Fibroblast of skin of right quadriceps (primary cell): ENCODE measurements at places on chromosomes 4 and X.

DNA sequence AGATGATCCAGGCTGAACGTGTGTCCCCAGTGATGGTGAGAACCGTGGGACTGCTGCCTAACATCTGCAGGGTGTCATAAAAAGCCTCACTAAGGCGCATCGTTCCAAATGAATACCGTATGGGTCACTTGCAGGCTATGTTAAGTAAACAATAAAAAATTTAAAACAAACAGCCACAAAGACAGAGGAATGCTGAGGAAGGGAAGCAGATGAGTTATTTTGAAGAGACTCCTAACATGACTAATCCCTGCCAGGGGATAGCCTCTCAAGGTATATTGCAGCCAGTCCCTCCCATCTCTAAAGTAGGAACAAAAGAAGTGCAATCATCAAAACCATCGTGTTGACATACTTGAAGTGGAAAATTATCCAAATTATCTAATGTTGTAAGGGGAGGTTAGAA lies 83.8 kb downstream of the UNC5C start:
- DNase-seq = no peak

DNA sequence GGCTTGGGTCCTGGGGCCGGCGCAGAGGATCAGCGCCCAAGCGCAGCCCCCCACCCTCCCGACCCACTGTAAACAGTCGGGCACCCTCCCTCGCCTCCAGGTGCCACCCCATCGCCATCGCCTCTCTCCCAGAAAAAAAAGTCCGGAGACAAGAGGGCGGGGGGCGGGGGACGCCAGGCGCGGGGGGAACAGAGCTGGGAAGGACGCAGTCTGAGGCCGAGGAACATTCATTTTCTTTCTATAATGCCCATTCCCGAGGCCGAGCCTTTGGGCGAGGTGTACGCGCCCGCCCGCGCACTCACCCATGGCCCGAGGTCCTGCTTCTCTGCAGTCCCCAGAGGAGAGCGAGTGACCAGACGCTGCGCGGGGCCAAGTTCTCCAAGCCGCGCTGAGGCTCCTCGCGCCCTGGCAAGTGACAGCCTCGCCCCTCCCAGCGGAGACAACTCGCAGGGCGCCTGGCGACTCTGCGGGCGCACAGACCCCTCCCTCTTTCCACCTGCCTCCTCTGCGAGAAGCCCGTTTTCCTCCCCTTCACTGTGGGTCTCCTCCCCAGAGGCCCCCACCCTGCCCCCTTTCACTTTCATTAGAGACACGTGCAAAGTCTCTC lies 63.5 kb upstream of the WDR17 start:
- DNase-seq = no peak

DNA sequence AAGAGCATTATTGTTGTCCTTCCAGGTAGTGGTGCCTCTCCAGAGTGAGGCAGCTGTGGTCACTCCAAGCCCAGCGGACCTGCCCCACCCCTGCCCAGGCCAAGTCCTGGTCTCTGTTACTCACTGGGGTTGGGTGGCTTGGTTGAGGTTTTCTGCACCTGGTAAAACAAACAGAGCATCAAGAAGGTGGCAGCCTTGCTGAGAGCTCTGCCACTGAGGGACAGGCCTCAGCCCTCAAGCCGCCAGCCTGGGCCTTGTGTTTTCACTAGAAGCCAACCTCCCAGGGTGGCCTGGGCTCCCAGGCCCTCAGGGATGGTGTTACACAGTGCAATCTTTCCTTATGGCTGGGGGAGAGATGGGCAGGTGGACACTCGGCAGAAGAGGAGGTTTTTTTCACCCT lies 182.7 kb downstream of the BCOR start:
- no peak for DNase-seq

DNA sequence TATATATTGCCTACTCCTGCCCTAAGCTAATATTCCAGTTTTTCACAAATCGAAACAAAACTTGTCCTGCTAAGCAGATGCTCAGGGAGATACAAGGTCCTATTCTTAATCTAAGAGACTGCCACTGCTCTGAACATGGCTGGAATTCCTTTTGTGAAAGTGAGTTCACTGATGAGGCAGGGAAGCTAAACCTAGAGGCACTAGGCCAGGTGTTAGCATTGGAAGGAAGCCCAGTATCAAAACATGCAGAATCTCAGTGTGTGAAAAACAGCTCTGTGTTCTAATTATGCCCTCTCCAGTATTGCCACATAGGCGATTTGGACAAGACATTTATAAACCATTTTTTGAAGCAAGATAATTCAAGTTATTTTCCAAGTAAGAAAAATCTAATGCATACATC lies 47.6 kb downstream of the ABCG2 start:
- no peak for DNase-seq

GRCh38 chrX:40349251-40349650 lies 231.5 kb upstream of the ATP6AP2 start:
- DNase-seq = peak; percentile 8

- DNase-seq = no peak
These were observed 191.1 kb upstream of the TTC29 start for GRCh38 chr4:147136751-147137150.

DNA sequence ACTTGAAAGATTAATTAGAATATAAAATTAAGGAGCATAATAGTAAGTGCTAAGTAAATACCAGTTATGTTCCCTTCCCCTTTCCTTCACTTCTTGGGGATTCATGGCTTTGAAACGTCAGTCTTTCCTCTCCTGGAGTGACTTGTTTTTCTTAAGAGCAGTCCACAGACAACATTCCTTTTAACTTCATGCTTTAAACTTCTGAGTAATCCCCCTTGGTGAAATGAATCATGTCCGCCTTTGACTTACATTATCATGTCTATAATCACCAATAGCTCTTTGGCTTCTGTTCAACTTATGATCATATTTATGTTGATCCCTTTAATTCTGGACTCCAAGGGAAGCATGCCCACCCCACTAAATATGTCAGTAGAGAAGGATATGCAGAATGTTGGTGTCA lies 1012.1 kb upstream of the SLIT2 start:
- DNase-seq = peak; percentile 65

GRCh38 chr4:169351872-169352271 lies 81.1 kb upstream of the SH3RF1 start:
- DNase-seq = no peak

GRCh38 chrX:37912304-37912703 lies 64.9 kb upstream of the DYNLT3 start:
- peak; percentile 83 for DNase-seq

GRCh38 chrX:56226980-56227379 lies 5.2 kb upstream of the KLF8 start:
- no peak for DNase-seq

DNA sequence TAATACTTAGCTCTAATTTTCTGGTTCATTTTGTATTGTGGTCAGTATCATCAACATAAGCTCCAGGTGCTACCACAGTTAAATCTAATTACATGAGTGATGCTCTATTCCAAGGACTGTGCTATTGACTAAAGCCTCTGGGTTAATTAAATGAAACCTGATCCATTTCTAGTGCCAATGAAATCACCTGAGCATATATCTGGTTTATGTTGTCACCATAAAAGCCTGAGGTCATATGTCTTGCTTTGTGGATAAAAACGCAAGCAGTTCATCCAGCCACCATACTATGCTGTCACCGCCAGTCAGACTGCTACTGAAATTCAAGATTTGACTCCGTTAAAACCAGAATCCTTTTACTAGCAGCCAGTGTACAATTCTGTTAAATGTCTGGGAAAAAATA lies 64.2 kb upstream of the ZNF518B start:
- no peak for DNase-seq

- DNase-seq = no peak
These were observed 51.1 kb downstream of the SH3KBP1 start for GRCh38 chrX:19836337-19836736.

GRCh38 chr4:39539089-39539611 lies 11.9 kb upstream of the UGDH start:
- no peak for DNase-seq

DNA sequence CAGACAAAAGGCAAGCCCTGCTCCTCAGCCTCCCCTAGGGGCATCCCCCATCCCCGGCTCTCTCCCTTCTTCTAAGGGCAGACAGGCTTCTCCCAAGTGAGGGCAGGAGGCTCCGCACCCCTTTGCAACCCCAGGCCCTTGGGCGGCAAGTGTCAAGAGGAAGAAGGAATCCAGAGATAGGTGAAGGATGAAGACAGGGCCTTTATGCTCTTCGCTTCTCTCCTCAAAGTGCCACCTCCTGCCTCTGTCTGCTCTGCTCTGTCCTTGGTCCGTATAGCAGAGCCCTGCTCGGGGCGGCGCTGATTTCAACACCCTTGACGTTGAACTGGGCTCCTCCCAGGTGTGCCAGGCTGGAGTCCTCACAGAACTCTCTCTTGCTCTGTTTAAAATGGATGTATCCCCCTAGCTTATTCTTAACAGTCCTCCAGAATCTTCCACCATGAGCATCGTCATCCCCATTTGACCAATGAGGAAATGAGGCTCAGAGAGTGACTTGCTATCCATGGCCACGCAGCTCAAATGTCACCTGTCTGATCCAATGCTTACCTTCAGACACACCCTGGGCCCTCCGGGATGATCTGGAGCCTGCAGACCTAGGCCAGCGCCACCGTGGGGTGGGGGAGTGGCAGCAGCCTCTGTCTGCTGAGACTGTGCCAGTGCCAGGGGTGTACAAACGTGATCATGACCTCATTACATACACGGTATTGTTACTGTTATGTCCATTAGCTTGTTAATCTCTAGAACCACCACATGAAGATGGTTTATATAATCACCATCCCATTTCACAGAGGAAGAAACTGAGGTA lies 99.8 kb downstream of the PHKA2 start:
- no peak for DNase-seq

GRCh38 chr4:139295206-139295941 lies 5.9 kb upstream of the NAA15 start:
- peak; percentile 89 for DNase-seq

GRCh38 chrX:150282953-150283352 lies 80.2 kb upstream of the MAMLD1 start:
- no peak for DNase-seq

GRCh38 chr4:128630871-128631270 lies 178.6 kb upstream of the JADE1 start:
- no peak for DNase-seq

GRCh38 chr4:107131295-107131694 lies 95.2 kb upstream of the DKK2 start:
- DNase-seq = peak; percentile 50

GRCh38 chrX:74579597-74580198 lies 34.7 kb downstream of the RLIM start:
- peak; percentile 17 for DNase-seq

GRCh38 chr4:54585321-54586000 lies 72.3 kb upstream of the KIT start:
- DNase-seq = peak; percentile 57

DNA sequence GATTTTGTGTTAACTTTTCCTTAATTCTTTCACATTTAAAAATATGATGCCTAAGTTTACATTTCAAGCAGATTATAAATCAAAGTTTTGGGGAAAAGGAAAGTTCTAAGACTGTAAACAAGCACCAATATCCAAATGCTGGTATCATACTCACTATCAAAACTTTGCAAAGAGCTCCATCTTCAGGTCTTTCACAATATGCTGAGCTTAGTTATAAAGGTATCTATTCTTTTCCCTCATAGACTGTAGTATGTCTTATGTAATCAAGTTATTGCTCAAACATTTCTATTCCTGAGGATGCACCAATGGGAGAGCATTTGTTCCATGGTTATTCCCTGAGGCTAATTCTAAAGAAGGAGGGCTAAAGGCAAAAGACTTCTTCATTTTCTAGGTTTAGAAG lies 207.9 kb upstream of the FAM241A start:
- DNase-seq = peak; percentile 61

GRCh38 chrX:7746856-7747255 lies 96.1 kb upstream of the VCX start:
- DNase-seq = peak; percentile 8

DNA sequence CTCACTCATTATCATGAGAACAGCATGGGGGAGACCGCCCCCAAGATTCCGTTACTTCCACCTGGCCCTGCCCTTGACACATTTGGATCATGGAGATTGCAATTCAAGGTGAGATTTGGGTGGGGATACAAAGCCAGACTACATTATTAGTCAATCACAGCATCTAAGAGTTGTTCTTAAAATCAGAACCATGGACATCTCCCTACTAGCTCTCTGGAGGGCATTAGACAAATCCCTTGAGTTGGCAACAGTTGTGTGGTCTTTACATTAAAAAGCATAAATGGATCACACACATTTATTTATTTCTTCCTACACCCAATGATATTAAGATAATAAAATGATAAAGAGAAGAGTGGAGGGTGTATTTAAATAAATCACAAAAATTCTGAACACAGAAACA lies 262.8 kb upstream of the VCX start:
- DNase-seq = no peak
